ENCODE measurements at places on chromosomes 3 and 15.

DNA sequence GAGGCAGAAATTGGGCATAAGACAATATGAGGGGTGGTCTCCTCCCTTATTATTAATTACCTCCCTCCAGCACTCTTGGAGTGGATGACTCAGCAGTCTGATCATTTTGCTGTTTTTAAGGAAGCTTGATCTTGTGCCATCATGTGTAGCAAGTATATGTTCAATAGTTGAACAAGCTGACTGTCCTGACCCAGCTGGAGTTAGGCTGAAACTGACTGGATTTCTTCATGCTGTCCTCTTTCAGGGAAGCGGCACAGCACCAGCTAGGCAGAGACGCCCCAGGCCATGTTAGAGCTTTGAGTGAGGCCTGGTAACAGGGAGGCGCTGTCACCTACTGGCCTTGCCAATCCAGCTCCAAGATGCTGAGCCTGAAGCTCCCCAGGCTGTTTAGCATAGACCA is 54.4 kb upstream of the KIF23 start:
- DNase-seq: no peak

GRCh38 chr3:169911272-169911671 is at the start of gene SAMD7:
SAMD7 (plus strand) TSS chr3:169911572; CDS start chr3:169919499, 7,927 bp downstream.
- DNase-seq: no peak

DNA sequence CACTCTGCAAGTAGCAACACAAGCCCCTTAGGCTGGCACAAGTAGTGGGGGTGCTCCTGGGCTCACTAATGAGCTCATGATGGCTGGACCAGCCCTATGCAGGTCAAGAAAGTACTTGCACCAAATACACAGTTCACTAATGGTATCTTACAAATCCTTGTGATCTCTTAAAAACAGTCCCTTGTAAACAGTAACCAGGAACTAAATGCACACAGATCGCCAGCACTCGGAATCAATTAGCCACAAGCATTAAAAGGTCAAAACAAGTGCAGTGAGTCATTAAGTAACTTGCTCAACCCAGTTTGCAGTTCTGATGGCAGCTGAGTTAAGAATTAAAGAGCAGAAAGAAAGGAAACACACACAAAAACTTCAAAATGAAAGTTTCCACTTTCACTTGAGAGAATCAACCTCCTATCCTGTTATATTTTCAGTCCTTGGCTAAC is 43.2 kb downstream of the ARHGEF3 start:
- DNase-seq: no peak

GRCh38 chr3:162641317-162641716 is 1144.7 kb downstream of the OTOL1 start:
- no peak for DNase-seq
